ENCODE measurements at places on chromosomes 16 and 17. TPM values are rescaled to one million over a fixed set of nuclear protein-coding genes. Genes with fewer than 3 reads are reported as not detected.
A peak's percentile ranks its signal among the peaks of the same experiment; 100 is the strongest.

Gene TERB1
- total RNA-seq: 0.20 TPM

Gene TEX14
- total RNA-seq: 0.11 TPM

Gene PRSS22
- not detected for total RNA-seq

Gene VAT1L
- not detected for total RNA-seq

Gene HOXB1
- total RNA-seq: not detected

Gene SPSB3
- total RNA-seq: 31.5 TPM

Gene ABCC3
- total RNA-seq: 0.37 TPM

Gene TMEM235
- total RNA-seq: not detected

DNA sequence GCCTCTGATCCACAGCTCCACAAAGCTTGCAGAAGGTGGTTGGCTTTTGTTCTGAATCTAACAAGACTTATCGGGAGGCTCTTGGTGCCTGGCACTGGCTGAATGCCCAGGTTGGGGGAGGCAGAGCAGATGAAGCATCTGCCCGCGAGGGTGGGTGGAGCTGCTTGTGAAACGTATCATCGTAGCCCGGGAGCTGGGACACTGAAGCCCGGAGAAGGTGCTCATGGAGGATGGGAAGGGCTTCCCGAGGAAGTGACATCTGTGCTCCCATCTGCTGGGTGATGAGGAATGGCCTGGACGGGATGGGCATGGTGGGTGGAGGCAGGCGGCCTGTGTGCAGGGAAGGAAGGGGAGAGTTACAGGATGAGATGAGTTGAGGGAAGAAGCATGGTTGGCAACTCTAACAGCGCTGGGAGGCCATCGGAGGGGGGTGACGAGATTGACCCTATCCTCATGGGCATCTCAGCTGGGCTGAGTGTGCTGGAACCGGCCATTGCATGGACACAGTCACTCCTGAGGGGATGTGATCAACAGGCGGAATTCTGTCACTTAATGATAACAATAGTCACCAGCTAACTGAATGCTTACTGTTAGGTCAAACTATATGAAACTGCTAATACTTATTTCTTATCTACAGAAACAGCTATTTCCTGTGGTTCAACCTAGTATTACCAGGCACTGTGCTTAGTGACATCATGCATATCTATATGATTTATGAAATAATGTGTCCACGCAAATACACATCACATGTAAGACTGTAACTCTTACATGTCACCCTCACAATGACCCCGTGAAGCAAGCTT, 102.7 kb downstream of the ABCC6 start:
- no peaks in the 10 kb centered on the region for H3K4me1 ChIP-seq
- H3K4me3 ChIP-seq: no peak overlapping the region
- H3K27me3 ChIP-seq: no peaks in the 10 kb centered on the region
- DNase-seq: no peak
- no peak overlapping the region for H3K27ac ChIP-seq

GRCh38 chr16:73403291-73403690, 355.4 kb upstream of the ZFHX3 start:
- no peak overlapping the region for H3K27ac ChIP-seq
- H3K4me3 ChIP-seq: no peak overlapping the region
- H3K36me3 ChIP-seq: no peaks in the 10 kb centered on the region
- no peak for DNase-seq

DNA sequence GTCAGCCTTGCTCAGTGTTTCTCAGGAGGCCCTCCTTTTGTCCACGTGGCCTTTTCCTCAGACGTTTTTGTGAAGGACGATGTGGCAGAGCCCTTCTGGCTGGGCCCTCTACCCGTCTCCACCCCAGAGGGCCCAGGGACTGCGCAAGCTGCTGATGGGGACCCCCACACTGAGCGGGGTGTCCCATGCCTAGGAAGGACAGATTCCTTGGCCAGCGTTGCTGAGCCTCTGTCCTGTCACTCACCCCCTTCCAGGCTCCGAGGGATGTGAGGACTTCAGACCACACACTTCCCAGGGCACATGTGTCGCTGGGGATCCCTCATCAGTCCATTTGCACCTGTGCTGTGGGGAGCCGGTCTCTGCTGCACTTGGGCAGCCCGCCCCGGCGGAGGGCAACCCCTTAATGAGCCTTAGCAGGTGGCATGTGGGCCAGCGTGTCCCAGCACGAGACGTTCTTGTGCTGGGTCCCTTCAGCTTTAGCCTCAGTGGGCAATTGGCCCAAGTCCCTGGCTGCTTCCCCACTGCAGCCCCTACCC, 48.3 kb downstream of the NT5M start:
- H3K4me3 ChIP-seq: no peak overlapping the region
- no peaks in the 10 kb centered on the region for H3K27me3 ChIP-seq
- no peak for DNase-seq
- no peak overlapping the region for H3K27ac ChIP-seq
- no peaks in the 10 kb centered on the region for H3K36me3 ChIP-seq

DNA sequence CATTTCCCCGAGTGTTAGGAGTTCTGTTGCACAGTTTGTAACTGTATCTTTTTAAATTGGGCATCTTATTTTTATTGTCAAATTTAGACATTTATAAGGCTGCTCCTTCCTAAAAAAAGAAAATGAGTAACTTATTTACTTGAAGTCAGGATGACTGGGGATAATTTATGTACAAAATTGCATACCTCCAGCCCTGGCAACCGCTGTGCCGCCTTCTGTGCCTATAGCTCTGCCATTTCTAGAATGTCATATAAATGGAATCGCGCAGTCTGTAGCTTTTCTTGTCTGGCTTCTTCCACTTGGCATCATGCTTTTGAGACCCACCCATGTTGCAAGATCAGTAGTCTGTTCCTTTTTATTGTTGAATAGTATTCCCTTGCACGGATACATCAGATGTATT, 29.0 kb upstream of the GAA start:
- no peak overlapping the region for H3K4me3 ChIP-seq
- no peak overlapping the region for H3K27ac ChIP-seq
- H3K4me1 ChIP-seq: no peaks in the 10 kb centered on the region
- DNase-seq: no peak
- H3K27me3 ChIP-seq: no peaks in the 10 kb centered on the region

- H3K4me3 ChIP-seq: no peak overlapping the region
- DNase-seq: no peak
- H3K36me3 ChIP-seq: no peaks in the 10 kb centered on the region
Measured at GRCh38 chr17:68293490-68294195, 2.3 kb downstream of the ARSG start.

GRCh38 chr16:53094013-53094630, 39.3 kb downstream of the CHD9 start:
- H3K27me3 ChIP-seq: no peaks in the 10 kb centered on the region
- peaks cover 47% of the 10 kb centered on the region for H3K4me1 ChIP-seq
- DNase-seq: peak; percentile 25
- no peak overlapping the region for H3K4me3 ChIP-seq

DNA sequence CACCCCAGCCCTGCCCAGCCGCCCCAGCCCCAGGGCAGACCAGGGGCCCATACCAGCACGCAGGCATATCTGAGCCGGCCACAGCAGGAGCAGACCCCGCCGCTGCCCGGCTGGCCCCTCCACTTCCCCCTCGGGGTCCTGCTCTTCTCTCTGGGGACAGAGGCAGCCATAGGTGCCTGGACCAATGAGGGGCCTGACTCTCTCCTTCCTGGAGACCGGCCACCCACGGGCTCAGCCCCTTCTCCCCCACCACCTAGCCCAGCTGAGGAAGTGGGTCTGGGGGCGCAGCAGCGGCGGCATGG, 3.8 kb downstream of the TMC6 start:
- no peaks in the 10 kb centered on the region for H3K27me3 ChIP-seq
- peaks cover 80% of the 10 kb centered on the region for H3K4me1 ChIP-seq
- H3K27ac ChIP-seq: no peak overlapping the region
- H3K4me3 ChIP-seq: peak overlapping the region; percentile 79
- H3K36me3 ChIP-seq: peaks cover 46% of the 10 kb centered on the region

DNA sequence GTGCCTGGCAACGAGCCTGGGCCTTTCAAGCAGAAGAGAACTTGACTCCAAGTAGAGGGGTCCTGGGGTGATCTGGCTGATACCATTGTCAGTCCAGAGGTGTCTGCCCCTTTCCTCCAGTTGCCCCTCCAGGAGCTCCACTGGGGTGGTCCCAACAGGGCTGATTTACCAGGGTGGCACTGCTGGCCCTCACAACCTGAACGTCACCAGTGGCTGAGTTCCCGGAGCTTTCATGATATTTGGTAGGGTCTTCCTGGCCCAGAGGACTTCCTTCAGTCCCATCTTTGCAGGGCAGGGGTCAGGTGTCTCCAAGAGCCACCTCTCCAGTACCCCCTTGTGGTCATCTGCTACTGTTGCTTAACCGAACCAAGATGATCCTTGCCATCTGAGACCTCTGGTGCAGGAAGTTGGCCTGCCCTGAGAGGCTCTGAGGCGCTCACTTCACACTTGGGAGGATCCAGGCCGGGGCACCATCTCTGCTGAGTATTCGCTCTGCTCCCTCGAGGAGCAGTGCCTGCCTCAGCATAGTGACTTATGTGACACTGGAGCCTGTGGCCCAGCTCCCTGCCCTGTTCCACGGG, 3.5 kb downstream of the LIMD2 start:
- H3K27me3 ChIP-seq: no peaks in the 10 kb centered on the region
- H3K4me1 ChIP-seq: peaks cover 44% of the 10 kb centered on the region
- peak overlapping the region; percentile 28 for H3K27ac ChIP-seq

DNA sequence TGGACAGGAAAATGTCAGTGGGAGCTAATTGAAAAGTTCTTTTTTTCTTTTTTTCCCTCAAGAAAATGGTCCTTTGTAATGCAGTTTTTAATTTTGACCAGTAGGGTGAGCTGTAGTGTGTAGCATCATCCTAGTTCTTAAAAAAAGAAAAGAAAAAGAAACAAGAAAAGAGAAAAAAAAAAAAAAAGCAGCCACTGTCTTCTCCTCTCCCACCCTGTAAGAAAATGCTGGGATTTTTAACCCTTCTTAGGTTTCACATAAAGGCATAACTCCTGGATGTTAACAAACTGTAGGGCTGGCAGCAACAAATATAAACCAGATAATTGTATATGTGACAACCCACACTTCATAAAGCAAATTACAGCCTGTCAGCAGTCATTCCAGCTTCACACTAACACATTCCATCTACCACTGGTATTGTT, 78.1 kb downstream of the SKAP1 start:
- DNase-seq: no peak

DNA sequence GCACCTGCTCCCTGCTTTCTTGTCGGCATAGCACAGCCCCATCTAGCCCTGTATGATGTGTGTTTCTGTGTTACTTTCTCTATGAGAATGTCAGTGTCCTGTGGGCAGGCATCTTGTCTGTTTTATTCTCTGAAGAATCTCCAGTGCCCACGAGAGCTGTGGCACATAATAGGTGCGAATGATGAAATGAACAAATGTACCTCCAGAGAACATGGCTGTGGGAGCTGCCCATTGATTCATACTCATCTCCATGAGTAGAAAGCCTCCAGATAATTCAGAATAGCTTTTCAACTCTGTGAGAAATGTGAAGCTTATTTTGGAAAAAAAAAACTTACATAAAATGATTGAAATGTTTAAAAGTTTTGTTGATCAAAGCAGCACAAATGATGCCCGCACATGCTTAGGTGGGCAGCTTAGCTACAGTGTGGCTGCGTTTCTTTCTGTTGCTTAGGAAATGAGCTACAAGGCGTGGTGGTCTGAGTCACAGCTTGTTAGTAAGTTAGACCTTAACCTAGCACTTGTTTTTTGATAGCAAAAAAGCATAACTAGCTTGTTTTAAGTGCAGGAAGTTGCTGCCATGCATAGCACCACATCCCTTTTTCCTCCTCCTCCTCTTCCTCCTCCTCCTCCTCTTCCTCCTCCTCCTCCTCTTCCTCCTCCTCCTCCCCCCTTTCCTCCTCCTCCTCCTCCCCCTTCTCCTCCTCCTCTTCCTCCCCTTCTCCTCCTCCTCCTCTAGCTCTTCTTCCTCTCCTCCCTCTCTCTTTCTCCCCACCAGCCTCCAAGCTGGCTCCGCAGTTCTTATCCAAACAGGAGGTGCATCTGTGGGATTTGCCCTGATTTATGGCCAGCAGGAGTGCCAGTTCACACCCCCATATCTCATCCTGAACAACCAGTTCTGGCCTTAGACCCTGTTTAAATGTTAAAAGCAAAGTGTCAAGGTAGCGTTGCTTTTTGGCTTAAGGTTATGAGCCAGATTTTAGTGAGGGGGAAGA, 221.5 kb downstream of the IRF8 start:
- no peak overlapping the region for H3K27ac ChIP-seq
- DNase-seq: no peak
- no peaks in the 10 kb centered on the region for H3K4me1 ChIP-seq
- no peak overlapping the region for H3K4me3 ChIP-seq

- H3K4me1 ChIP-seq: no peaks in the 10 kb centered on the region
- H3K36me3 ChIP-seq: no peaks in the 10 kb centered on the region
- no peak for DNase-seq
- no peaks in the 10 kb centered on the region for H3K27me3 ChIP-seq
Measured at GRCh38 chr16:66503030-66503429, 46.9 kb downstream of the TK2 start.

DNA sequence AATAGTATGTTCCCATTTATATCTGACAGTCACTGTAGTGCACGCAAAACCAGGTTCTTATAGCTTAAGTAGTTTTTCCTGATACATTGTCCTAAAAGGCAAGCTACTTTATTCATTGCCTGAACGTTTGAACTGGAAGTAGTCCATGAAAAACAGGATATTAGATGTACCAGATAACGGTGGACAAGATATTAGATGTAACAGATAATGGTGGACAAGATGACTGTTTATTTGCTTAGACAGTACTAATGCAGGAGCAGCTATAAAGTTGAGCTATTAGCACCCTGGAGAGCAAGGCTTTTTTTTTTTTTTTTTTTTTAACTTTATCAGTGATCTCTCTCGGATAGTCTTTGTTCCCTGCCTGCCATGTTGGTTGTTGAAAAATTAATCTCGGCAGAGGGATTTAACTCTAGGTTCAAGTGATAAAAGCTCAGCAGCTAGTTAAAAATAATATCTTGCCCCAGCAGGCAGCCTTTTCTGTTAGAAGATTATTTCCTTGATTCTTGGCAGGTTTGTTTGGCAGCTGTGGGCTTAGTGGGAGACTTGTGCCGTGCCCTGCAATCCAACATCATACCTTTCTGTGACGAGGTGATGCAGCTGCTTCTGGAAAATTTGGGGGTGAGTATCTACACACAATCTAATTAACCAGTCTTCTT, 17.3 kb upstream of the TBKBP1 start:
- no peak for DNase-seq
- H3K36me3 ChIP-seq: peaks cover 83% of the 10 kb centered on the region
